ENCODE measurements at places on chromosomes 5 and 9.
A peak's percentile ranks its signal among the peaks of the same experiment; 100 is the strongest.

- no peak for DNase-seq
Observed at GRCh38 chr5:90590-91547, 1.1 kb upstream of the PLEKHG4B start.

- no peak for DNase-seq
Observed at GRCh38 chr5:36059571-36060419, 6.9 kb downstream of the UGT3A2 start.

- peak; percentile 33 for DNase-seq
Observed at GRCh38 chr5:3600106-3601060, 4.8 kb downstream of the IRX1 start.

DNA sequence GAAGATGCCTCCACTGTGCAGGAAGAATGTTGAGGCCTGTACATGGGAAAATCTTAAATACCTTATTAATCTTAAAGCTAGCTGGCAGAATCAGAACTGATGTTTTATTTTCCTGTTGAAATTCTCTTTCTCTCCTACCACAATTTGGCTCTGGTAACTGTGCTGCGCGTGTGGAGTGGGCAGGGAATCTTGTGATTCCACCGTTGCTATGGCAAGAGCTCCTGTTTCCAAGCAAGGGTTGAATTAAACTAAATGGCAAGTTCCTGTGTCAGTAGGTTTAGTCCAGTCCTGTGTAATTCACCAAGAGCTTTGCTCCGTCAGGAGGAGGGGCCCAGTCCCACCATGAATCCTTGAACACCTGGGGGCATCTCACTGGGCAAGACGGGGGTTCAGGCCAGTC is 36.4 kb downstream of the NXNL2 start:
- no peak for DNase-seq

DNA sequence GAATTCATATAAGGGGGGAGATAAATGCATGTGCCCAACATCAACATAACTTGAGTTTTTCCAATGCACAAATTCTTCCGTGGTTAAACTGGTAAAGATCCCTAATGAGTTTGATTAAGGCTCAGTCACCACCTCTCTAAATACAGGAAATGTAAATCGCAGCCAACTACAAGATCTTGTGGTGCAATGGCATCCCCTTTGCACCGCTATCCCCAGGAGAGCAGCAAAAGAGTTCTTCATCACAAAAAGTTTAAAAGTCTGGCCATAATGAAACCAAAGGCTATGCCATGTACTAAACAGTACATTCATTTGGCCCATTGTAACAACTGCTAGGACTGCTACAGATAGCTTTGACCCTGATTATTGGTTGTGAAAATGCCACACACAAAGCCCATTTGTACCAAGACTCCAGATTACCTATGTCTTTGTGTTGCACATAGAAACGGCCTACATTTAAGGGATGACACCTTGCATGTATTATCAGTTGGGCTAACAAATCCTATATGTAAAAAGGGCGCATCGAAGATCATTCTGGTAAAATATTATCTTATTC is 44.5 kb downstream of the ZNF608 start:
- DNase-seq: no peak

Measured in WERI-Rb-1 (cell line).